Vein endothelial cell (primary cell): ENCODE measurements at places on chromosomes 4 and X. TPM values are rescaled to one million over a fixed set of nuclear protein-coding genes. Genes with fewer than 3 reads are reported as not detected.

FGG gene
- not detected in 2 replicates for total RNA-seq

SH3RF1 gene
- total RNA-seq: 16.5 and 19.9 TPM in 2 replicates

SPANXN2 gene
- not detected in 2 replicates for total RNA-seq

ING2 gene
- 3.3 and 7.5 TPM in 2 replicates for total RNA-seq

FRG2 gene
- not detected in 2 replicates for total RNA-seq

SRPX2 gene
- 39.4 and 129 TPM in 2 replicates for total RNA-seq

YY2 gene
- 0.65 and 1.5 TPM in 2 replicates for total RNA-seq

PI4K2B gene
- 18.3 and 31.0 TPM in 2 replicates for total RNA-seq

UGT2B15 gene
- total RNA-seq: not detected in 2 replicates

USP17L11 gene
- not detected in 2 replicates for total RNA-seq

PYURF gene
- 63.0 and 82.0 TPM in 2 replicates for total RNA-seq

SSX3 gene
- not detected in 2 replicates for total RNA-seq

MAB21L2 gene
- total RNA-seq: 0.33 and 0.48 TPM in 2 replicates

RADX gene
- total RNA-seq: under 0.01 and 0.10 TPM in 2 replicates

SYN1 gene
- not detected in 2 replicates for total RNA-seq

EDA2R gene
- total RNA-seq: 4.2 and 7.5 TPM in 2 replicates

DMP1 gene
- not detected in 2 replicates for total RNA-seq

AKAP4 gene
- total RNA-seq: under 0.01 TPM in 1 of 2 replicates, not detected in the other

C4orf36 gene
- total RNA-seq: 0.33 and 0.57 TPM in 2 replicates

PCDH18 gene
- 0.33 and 1.1 TPM in 2 replicates for total RNA-seq

KLKB1 gene
- total RNA-seq: not detected in 2 replicates

SFRP2 gene
- not detected in 2 replicates for total RNA-seq

TMPRSS11B gene
- not detected in 2 replicates for total RNA-seq

MTCP1 gene
- 1.4 and 2.9 TPM in 2 replicates for total RNA-seq

EDA gene
- 2.3 and 4.0 TPM in 2 replicates for total RNA-seq

GPR82 gene
- not detected in 2 replicates for total RNA-seq

CT45A9 gene
- not detected in 2 replicates for total RNA-seq

NEXMIF gene
- 0.10 TPM in 1 of 2 replicates, not detected in the other for total RNA-seq

MAGEB10 gene
- not detected in 2 replicates for total RNA-seq

FRMPD4 gene
- under 0.01 TPM in 1 of 2 replicates, not detected in the other for total RNA-seq

TENM3 gene
- total RNA-seq: 20.3 and 23.1 TPM in 2 replicates
